Occipital lobe (tissue), 3 donors: ENCODE measurements at places on chromosomes 2 and 18. TPM values are rescaled to one million over a fixed set of nuclear protein-coding genes. Genes with fewer than 3 reads are reported as not detected.

The DTNA gene
- total RNA-seq = 54.9 TPM

The CNTNAP5 gene
- 41.0 TPM for total RNA-seq

The NAGK gene
- total RNA-seq = 34.0 TPM

GRCh38 chr2:104804148-104804890 is 49.6 kb upstream of the POU3F3 start:
- DNase-seq = no peak

DNA sequence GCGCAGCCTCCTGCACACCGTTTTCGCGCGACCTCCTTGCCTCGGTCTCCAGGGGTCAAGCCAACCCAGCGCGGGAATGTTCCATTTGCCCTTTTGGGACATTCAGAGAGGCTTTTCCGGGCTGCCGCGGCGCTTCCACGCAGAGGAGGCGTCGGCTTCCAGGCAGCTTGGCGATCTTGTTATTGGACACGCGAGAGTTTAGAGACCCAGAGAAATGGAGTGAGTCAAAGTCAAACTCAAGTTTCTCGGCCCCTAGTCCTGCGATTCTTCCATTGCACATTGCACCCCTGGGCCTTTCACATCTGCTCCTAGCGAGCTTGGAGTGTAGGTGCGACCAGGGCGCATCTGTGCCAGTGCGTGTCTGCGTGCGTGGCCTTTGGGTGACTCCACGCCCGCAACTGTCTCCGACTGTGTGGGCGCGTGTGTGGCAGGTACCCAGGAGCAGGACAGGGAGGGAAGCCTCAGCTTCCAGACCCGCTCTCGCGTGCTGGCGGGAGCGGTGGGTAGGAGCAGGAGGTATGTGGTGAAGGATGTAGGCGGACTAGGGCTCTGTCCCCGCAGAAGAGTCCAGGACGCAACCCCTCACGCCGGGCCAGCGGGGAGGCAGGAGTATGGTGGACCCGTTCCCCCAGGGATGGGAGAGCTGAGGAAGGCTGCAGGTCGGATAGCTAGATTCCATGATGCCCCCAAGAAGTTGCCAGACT is 13.5 kb downstream of the SIX3 start:
- no peak for DNase-seq

The MCEE gene
- total RNA-seq = 10.3 TPM

The SFT2D3 gene
- 11.7 TPM for total RNA-seq

- DNase-seq = no peak
Measured at GRCh38 chr2:62947403-62947802, 103.2 kb upstream of the OTX1 start.

The FOXI3 gene
- 0.47 TPM for total RNA-seq

- no peak for DNase-seq
Measured at GRCh38 chr2:45739796-45740485, 88.5 kb downstream of the PRKCE start.

GRCh38 chr2:120305937-120306490 is 39.9 kb upstream of the INHBB start:
- DNase-seq = no peak

- no peak for DNase-seq
Measured at GRCh38 chr2:235270291-235270690, 223.6 kb upstream of the AGAP1 start.

DNA sequence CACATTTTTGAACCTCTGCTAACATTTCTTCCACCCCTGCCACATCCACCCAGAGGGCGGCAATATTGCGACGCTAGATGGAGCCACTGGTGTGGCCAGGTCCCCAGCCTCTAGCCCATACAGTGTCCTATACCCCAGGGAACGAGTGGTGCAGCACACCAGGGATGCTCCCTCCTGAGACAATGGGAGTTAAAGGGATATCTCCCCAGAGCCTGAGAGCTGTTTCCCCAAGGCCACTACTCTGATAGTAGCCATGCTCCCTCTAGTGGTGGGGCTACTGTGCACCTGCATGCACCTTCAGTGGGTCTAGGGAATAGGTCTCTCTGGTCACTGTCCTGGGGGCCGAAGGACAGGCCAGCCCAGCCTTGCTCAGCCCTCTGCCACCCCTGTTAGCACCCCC is 336.4 kb upstream of the FSHR start:
- no peak for DNase-seq

GRCh38 chr2:64367444-64368232 is 86.3 kb upstream of the LGALSL start:
- DNase-seq = no peak

DNA sequence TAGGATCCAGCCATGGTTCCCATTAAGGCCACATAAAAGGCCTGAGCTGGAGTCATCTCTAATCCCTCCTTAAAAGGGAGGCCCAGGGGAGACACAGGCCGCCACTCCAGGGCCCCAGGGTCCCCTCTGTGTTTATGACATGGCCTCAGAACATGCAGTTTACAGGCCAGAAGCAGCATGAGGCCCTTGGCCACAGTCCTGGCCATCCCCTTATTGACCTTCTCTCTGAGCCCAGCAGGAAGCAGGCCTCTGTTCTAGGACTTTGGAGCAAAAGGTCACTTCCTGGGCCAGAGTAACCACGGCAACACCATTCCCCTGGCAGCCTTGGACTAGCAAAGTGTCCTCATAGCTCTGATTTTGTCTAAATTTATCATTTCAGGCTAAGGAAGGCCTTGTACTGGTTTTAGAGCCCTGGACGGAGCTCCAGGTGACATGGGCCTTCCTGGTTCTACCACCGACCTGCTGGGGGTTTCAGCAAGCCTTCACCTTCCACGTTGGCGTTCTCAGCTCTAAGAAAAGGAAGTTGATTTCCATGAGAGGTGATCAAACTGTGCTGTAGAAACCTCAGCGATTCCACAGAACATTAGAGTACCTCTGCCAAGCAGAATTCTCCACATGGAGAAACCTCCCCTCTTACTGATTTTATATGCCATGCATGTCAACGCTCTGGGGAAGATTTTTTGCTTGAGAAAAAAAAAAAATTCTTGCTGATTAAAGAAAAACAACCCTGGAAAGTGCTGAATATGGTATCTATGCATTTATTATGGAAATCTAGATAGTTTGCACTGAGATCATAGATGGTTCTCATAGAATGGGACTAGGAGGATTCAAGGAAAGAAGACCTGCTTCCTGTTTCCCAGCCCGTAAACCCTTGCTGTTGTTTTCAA is 53.7 kb downstream of the HS1BP3 start:
- no peak for DNase-seq
